ENCODE measurements at places on chromosomes 2 and 18.

DNA sequence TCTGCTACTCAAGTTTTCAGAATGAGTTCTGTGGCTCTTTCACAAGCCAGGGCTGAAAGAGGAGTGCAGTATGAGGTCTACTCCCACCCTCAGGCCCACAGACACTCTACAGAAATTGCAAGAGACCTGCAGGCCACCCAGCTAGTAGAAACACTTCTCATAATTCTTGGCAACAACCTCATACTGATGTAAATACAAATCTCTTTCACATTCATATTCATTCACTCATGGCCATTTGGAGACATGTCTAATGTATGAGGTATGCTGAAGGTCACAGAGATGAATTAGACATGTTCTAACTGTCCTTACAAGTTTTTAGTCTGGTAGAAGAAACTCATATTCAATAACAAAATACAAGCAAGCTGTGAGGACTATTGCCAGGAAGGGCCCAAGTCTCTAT, 83.8 kb upstream of the KLHL29 start:
- DNase-seq, result peak; percentile 44

GRCh38 chr18:22932885-22933205, 283 bp upstream of the RBBP8 start:
- DNase-seq, result no peak

DNA sequence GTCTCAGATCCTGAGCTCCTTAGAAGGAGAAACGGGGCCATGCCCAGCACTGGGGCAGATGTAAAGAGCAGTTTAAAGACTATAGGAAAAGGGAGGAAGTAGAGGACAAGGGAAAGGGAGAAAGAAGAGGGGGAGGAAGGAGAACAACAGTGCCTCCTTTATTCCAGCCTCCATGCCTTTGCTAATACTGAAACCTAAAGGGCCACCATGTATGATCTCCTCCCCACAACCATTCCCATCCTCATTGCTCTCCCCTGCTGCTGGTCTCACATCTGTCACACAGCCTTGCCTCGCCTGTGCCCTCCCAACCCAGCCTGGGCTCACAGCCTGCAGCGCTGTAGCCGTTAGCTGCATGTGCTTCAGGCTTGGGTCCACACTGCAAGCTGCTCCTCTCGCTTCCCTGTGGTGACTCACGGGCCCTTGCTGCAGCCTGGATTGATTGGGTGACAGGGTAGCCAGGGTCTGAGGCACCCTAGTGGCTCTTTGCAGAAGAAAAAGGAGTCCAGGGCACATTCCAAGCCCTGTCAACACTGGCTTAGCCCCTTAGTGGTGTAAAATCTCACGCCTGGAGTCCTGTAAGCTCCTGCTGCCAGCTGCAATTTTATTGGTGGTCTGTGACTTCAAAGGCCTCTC, 281.9 kb downstream of the SRBD1 start:
- DNase-seq, result peak; percentile 41

GRCh38 chr18:72638376-72638775, 94.2 kb upstream of the CBLN2 start:
- no peak for DNase-seq

DNA sequence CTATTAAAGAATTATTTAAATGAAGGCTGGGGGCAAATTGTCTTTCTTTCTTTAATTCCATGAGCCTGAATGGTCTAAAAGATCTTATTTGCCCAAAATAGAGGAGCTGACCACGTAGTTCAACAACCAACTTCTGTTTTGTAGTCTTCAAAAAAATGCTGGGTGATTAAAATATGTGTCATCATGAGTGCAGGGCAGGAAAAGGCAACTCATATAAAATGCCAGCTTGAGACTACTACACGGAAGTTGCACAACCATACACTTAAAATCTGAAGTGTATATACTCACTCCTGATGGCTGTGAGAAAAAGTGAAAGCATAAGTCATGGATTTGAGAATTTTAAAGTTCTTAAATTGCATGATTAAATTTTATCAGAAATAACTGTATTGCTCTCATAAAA, 210.9 kb downstream of the DYM start:
- peak; percentile 79 for DNase-seq

GRCh38 chr2:96555146-96555610, 18.6 kb downstream of the ARID5A start:
- no peak for DNase-seq

- DNase-seq, result no peak
These were observed 133.6 kb downstream of the KCNE4 start for GRCh38 chr2:223185638-223186037.

DNA sequence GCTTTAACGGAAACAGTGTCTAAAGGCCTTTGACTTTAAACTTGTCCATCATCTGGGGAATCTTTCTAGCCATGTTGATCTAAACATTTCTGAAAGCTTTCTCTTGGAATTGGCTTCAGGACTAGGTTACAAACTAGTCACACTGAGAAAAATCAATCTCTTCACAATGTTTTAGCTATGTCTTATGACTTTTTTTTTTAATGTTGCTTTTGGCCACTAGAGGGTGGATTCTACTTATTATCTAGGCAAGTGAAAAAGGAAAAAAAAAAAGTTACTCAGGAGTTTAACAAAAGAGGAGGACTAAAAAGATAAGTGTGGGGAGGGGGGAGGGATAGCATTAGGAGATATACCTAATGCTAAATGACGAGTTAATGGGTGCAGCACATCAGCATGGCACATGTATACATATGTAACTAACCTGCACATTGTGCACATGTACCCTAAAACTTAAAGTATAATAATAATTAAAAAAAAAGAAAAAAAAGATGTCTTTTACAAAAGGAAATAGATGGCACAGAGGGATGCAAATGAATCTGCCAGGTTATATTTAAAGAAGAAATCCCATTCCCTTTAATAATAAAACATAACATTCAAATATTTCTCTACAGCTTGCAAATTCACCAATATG, 160.4 kb upstream of the PID1 start:
- peak; percentile 51 for DNase-seq

- DNase-seq, result no peak
These were observed 405.9 kb upstream of the ACVR2A start for GRCh38 chr2:147438882-147439281.

DNA sequence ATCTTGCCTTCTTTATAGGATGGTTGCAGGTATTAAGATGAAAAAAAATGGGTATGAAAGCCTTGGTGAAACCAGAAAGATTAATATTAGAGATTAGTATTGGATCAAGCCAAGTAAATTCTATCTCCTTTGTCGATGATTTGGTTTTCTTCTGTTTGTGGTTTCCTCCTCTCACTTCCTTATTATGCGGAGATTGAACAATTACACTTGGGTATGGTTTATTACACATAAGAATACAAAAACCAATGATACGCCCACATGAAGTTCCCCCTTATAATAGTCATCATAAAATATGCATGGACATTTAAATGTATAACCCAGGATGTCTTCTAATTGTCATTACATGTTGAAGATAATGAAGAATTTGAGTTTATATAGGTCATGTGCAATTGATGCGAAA, 4.9 kb downstream of the LTBP1 start:
- DNase-seq, result no peak

- DNase-seq, result no peak
These were observed 1674.1 kb upstream of the TMEFF2 start for GRCh38 chr2:193868833-193869232.

- DNase-seq, result no peak
These were observed 238.3 kb downstream of the LOXHD1 start for GRCh38 chr18:46418663-46419260.

GRCh38 chr18:57209713-57210106, 62.8 kb downstream of the BOD1L2 start:
- DNase-seq, result no peak

- no peak for DNase-seq
These were observed 6.0 kb downstream of the RETREG2 start for GRCh38 chr2:219184121-219184520.

DNA sequence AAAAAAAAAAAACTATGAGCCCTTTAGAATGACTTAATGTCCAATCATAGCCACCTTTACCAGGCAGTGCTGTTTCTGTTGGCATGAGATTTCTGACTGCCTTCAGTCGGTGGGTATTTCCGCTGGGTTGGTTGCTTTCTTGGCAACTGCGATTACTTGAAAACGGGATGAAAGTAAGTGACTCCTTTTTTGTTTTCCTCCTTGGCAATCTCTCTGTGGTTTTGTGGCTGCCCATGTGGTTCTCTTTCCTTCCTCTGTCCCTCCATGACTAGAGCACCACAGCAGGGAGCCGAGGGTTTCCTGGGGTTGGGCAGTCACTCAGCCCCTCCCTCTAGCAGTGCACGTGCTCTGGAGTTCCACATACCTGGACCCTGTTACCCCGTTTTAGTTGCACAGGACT, 112.1 kb downstream of the KLHL29 start:
- peak; percentile 53 for DNase-seq

DNA sequence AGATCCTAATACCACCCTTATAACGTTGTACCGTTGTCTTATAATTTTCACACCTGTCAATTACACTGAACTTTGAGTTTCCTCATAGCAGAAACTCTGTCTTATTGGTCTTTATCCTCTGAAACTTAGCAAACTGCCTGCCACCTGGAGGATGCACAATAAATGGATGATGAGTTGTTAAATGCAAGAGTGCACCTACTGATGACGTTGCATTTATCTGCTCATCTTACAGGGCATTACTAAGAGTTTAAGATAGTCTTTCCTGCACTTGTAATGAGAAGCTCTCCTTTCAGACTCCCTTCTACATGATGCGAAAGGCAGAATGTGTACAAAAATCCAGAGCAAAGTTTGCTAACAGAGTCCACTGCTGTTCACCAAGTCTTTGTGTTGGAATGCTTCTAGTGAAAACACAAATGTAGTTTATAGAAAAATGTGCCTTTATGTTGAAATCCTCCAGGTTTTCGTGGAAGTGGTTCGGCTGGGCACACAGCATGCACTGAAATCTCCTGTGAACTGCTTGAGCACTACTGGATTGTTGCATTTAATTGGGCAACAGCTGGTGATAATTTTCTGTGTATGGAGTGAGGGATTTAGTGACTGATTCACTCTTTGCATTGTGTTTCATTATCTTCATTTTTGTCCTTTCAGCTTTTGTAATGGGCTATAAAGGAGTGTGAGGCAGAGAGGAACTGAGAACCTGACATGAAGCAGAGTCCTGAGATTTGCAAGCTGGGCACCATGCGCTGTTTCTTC, 665.8 kb upstream of the ID2 start:
- DNase-seq, result peak; percentile 42

DNA sequence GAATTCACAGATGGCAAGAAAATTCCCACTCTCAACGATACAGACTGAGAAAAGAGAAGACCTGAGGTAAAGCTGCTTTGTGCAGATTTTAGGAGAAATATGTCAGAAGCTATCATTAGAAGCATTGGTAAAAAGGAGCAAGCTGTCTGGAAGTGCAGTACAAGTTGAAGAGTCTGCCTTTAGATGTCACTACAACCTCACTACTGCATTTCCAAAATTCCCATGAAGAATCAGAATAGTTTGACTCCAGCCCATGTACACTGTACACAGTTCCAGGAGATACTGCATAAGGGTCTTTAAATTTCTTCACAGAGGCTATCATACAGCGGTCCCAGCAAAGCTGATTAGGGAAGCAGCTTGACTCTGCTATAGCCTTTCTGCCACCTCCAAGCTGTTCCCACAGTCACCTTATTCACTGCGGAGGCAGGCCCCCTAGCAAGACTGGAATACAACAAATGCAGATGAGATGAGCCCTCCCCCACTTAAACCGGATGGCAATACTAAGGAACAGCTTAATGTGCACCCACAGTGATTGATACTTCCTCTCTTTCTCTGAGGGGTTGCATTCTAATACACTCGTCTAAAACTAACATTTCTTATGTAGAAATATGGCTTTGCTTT, 527.4 kb downstream of the TMEM182 start:
- no peak for DNase-seq

- DNase-seq, result peak; percentile 96
These were observed 63.5 kb upstream of the FZD7 start for GRCh38 chr2:201969938-201970785.

- no peak for DNase-seq
These were observed 24.4 kb downstream of the SERTAD2 start for GRCh38 chr2:64629329-64629781.

DNA sequence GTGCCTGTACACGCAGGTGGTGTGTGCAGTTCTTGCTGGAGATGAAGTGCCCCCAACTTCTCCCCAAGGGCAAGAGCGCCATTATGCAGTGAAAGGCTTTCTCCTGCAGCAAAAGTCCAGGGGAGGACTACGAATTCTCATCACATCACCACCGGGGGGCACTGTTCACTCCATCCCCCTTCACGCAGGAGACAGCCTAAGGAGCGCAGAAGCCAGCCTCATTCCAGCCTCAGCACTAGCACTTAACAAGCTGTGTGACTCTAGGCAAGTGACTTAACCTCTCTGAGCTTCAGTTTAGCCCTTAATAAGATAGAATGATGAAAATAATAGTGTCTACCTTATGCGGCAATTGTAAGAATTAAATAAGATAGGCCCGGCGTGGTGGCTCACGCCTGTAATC, 32.3 kb downstream of the DNMT3A start:
- peak; percentile 44 for DNase-seq

Measured in fibroblast of skin of right quadriceps (primary cell).